ENCODE measurements at places on chromosomes 13 and 19.

DNA sequence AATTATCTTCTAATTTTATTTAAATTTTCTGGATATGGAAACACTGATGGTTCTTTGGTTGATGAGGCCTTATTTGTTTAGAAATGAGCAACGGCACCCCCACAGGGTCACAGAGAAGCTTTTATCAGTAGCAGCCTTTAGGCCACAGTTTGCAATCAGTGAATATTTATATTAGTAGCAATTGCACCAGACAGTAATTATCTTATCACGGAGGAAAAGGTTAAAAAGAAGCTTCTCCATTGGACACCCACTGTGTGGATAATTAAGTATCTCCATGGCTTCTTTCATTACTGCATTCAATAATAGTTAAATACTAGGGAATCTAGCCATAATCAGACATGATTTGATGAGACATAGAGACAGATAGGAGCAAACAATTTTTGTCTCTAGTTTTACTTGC is 2099.2 kb upstream of the PCDH20 start:
- DNase-seq, result no peak

DNA sequence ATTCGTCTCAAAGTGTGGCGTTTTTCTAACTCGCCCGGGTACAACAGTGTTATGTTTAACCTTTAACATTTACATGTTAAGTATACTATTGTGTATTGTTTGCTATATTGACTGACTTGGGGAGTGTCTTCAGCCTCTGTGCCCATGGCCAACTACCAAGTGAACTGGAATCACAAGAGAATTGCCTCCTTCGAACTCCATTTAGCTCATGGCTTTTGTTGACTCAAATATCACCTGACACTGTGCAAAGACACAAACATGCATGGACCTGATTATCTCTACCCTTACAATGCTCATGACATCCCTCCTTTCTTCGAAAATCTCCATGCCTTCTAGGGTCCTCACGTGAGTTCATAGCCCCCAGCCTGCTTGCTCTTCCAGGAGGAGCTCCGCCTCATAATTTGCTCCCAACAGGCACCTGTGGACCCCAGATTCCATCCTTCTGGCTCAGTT is 704 bp downstream of the ZNF814 start:
- no peak for DNase-seq

- no peak for DNase-seq
Observed at GRCh38 chr19:9040131-9040530, 29.9 kb upstream of the MUC16 start.

- peak; percentile 21 for DNase-seq
Observed at GRCh38 chr13:36673838-36674326, at the start of gene SERTM1. SERTM1 (plus strand) TSS chr13:36674020; CDS start chr13:36695079, 21,059 bp downstream.

DNA sequence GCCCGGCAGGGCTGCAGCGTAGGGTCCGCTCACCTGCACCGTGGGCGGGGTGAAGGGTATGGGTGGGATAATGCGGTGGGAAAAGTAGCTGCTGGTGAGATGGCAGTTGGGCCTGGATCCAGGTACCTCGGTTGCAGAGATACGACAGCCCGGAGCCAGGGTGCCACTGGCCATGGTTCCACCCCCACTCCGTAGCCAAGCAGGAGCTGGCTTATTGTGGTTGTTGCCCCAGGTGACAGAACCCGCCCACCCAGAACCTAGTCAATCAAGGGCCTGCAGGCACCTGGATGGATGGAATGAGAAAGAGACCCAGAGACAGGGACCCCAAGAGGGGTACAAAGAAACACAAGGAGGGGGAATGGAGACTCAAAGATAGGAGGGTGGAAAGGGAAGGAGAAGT is 3.5 kb upstream of the LHB start:
- no peak for DNase-seq

DNA sequence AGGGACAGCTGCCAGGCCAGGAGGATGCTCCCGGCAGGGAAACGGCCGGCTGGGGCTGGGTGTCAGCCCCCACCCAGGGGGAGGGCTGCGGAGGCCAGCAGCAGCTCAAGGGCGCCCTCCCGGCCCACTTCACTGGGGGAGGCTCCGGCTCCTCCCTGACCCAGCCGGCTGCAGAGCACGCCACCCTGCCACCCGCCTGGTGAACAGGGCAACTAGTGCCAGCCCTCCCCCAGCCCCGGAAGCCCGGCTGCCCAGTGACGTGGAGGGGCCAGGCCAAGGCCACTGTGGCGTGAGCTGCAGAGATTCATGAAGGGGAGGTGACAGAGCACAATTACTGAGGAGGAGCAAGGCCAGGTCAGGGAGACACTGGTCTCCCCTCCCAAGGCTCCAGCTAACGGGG is 14.7 kb downstream of the REXO1 start:
- no peak for DNase-seq

GRCh38 chr13:20713751-20714150 is 10.3 kb downstream of the IL17D start:
- DNase-seq, result no peak

DNA sequence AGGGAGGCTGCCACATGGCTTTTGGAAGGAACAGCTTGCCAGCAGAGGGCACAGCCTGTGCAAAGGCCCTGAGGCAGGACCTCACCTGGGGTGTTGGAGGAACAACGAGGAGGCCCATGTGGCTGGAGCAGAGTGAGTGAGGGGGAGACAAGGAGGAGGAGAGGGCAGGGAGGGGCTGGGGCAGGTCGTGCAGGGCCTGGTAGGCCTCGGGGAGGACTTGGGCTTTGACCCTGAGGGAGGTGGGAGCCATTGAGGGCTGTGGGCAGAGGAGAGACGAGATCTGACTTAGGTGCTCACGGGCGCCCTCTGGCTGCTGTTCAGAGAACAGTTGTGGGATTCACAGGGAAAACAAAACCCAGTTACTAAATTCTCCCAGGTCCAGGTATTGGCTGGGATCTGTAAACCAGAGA is 25.2 kb downstream of the ZNRF4 start:
- no peak for DNase-seq

GRCh38 chr13:48110931-48111721 is 16.2 kb upstream of the MED4 start:
- DNase-seq, result no peak

- no peak for DNase-seq
Observed at GRCh38 chr19:3613818-3614661, 7.4 kb upstream of the TBXA2R start.

DNA sequence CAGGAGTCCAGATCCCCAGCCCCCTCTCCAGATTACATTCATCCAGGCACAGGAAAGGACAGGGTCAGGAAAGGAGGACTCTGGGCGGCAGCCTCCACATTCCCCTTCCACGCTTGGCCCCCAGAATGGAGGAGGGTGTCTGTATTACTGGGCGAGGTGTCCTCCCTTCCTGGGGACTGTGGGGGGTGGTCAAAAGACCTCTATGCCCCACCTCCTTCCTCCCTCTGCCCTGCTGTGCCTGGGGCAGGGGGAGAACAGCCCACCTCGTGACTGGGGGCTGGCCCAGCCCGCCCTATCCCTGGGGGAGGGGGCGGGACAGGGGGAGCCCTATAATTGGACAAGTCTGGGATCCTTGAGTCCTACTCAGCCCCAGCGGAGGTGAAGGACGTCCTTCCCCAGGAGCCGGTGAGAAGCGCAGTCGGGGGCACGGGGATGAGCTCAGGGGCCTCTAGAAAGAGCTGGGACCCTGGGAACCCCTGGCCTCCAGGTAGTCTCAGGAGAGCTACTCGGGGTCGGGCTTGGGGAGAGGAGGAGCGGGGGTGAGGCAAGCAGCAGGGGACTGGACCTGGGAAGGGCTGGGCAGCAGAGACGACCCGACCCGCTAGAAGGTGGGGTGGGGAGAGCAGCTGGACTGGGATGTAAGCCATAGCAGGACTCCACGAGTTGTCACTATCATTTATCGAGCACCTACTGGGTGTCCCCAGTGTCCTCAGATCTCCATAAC is at the start of gene APOE:
TSS of gene APOE (plus strand) at position 360 of the 724 bp plus-strand sequence. CDS start 829 bp downstream, outside the sequence.
- no peak for DNase-seq

- no peak for DNase-seq
Observed at GRCh38 chr13:26914624-26915023, 154.0 kb upstream of the GPR12 start.

DNA sequence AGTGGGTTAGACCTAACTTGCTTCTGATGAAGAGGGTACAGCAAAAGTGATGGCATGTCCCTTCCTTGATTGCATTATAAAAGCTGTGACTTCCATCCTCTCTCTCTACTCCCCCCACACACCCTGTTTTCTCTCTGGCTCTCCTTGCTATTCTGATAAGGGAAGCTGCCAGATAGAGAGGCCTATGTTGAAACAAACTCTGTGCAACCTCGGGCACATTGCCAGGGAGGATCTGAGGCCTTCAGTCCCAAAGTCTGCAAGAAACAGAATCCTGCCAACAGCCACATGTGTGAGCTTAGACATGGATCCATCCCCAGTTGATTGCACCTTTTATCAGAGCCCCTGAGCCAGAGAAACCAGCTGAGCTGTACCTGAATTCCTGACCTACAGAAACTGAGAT is 44.8 kb upstream of the ARGLU1 start:
- no peak for DNase-seq

- DNase-seq, result no peak
Observed at GRCh38 chr19:47649588-47649987, 40.7 kb downstream of the BICRA start.

DNA sequence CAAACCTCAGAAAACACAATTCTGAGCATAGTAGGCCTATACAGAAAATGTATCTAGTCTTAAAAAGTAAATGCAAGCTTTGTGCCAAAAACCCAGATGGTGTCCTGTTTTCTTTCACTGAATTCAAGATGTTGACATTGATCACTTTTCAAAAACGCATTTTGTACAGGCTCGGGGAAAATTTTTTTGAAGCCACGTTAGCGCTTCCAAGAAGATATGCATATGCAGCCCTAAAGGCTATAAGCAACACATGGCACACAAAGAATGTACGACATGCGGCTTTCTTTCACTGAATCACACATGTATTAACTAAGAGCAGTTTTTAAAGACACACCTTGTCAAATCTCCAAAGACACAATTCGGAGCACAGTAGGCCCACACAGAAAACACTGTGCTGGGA is 115.4 kb downstream of the MRPL57 start:
- no peak for DNase-seq

DNA sequence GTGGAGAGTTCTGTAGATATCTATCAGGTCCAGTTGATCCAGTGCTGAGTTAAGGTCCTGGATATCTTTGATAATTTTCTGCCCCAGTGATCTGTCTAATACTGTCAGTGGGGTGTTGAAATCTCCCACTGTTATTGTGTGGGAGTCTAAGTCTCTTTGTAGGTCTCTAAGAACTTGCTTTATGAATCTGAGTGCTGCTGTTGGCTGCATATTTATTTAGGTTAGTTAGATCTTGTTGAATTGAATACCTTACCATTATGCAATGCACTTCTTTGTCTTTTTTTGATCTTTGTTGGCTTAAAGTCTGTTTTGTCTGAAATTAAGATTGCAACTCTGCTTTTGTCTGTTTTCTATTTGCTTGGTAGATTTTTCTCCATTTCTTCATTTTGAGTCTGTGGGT is 15.4 kb downstream of the AP1M1 start:
- no peak for DNase-seq

GRCh38 chr19:40314656-40315055 is 29.5 kb upstream of the AKT2 start:
- DNase-seq, result no peak

GRCh38 chr19:10104130-10104513 is 1.6 kb upstream of the ANGPTL6 start:
- no peak for DNase-seq

- no peak for DNase-seq
Observed at GRCh38 chr13:47794963-47795362, 206.1 kb downstream of the SUCLA2 start.

GRCh38 chr13:99956473-99957349 is 14.9 kb downstream of the ZIC5 start:
- DNase-seq, result no peak

- DNase-seq, result peak; percentile 46
Observed at GRCh38 chr19:1725100-1726064, 27.9 kb upstream of the ONECUT3 start.

DNA sequence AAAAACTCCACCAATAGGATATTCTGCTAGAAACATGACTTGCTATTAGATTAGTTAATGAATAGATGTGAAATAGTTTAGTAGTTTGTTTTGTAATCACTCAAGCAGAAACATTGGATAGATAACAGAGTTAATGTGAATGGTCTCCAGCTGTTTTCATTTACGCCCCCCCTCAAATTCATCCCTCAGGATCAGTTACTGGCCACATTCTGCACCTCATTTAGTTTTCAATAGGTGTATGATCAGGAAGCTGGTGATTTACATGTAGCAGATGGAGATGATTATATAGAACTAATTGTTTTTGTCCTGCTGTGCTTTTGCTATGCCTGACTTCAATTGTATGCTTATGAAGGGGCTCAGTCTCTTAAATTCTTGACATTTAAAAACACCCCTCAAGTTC is 759.0 kb downstream of the SLITRK6 start:
- DNase-seq, result no peak

DNA sequence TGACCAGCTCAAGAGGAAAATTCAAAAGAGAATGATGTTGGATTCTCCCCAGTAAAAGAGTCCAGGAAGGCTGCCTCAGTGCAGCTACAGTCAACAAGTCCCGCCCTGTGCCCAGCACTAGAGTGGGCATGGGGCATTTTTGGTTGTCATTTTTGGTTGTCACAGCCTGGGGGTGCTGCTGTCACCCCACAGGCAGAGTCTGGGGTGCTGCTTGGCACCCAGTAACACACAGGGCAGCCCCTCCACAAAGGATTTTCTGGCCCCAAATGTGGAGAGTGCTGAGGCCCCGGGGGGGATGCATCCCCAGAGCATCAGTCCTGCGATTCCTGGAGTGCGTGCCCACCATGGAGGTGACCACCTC is 28.2 kb upstream of the TMEM255B start:
- no peak for DNase-seq

DNA sequence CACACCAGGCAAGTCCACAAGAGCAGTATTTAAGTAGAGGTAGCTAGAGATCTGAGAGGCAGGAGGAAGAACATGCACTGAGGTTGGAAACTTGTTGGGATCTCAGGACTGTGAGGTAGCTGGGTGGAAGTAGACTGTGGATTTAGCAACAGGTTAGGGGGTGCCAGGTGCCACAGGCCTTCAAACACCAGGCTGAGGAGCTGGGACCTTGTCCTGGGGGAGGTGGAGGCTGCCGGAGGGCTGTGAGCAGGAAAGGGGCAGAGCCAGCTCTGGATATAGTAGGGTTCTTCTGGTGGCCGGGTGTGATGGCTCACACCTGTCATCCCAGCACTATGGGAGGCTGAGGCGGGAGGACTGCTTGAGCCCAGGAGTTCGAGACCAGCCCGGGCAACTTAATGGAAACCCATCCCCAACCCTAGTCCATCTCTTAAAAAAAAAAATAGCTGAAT is 3.1 kb downstream of the FUZ start:
- DNase-seq, result no peak

DNA sequence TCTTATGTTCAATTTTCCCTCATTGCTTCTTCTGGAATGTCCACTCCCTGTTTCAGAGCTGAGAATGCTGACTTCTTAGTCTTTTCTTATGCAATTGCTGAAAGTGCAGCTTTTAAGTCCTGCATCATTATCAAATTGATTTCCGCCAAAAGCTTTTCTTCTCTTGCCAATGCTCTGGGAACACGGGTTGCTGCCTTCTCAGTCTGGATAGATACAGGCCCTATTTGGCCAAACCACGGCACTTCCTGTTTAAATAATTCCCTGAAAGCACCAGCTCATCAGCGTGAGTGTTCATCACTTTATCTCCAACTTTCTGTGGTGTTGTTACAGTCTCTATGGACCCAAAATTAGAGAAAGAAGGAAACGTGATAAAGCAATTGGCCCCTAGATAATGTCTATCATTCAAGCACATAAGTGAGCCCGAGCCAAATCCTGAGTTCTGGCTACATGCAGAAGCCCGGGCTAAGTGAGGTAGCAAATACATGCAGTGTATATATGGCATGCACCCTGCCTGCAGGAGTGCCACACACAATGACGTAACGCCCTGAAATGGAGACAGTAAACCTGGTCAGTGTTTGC is 85.7 kb downstream of the CYSLTR2 start:
- no peak for DNase-seq

- DNase-seq, result no peak
Observed at GRCh38 chr19:10858204-10858828, 10.1 kb downstream of the C19orf38 start.

Measured in SW 1271 (cell line).